Renal cortex interstitium (tissue), 15 donors: ENCODE measurements at places on chromosomes 1 and 21. TPM values are rescaled to one million over a fixed set of nuclear protein-coding genes. Genes with fewer than 3 reads are reported as not detected.

The BCL2L15 gene
- 1.2 TPM for polyA plus RNA-seq

The CATSPERE gene
- 1.9 TPM for polyA plus RNA-seq

The GTF2B gene
- polyA plus RNA-seq, result 52.7 TPM

The OR2T29 gene
- not detected for polyA plus RNA-seq

The IVL gene
- polyA plus RNA-seq, result 0.16 TPM

The RIIAD1 gene
- polyA plus RNA-seq, result not detected

The ACTL8 gene
- not detected for polyA plus RNA-seq

The INKA2 gene
- 3.6 TPM for polyA plus RNA-seq

The IGSF5 gene
- 0.90 TPM for polyA plus RNA-seq

The RPS8 gene
- 2,482 TPM for polyA plus RNA-seq

The FCRL5 gene
- 0.23 TPM for polyA plus RNA-seq

The TMEM50A gene
- 120 TPM for polyA plus RNA-seq

The MCOLN2 gene
- 0.93 TPM for polyA plus RNA-seq

The PCNX2 gene
- polyA plus RNA-seq, result 16.8 TPM

The CDCA8 gene
- 21.8 TPM for polyA plus RNA-seq

The KLHDC7A gene
- polyA plus RNA-seq, result 11.6 TPM

The TSPEAR gene
- polyA plus RNA-seq, result 0.89 TPM

The CD101 gene
- 1.9 TPM for polyA plus RNA-seq

The MED8 gene
- 41.2 TPM for polyA plus RNA-seq

The GRHL3 gene
- polyA plus RNA-seq, result 2.2 TPM

The CEPT1 gene
- 57.9 TPM for polyA plus RNA-seq

The CSMD2 gene
- 0.84 TPM for polyA plus RNA-seq

The HSF2BP gene
- polyA plus RNA-seq, result 2.3 TPM

The PEAR1 gene
- polyA plus RNA-seq, result 22.5 TPM

The ADAR gene
- polyA plus RNA-seq, result 144 TPM

The NRIP1 gene
- 59.6 TPM for polyA plus RNA-seq

The FMO2 gene
- polyA plus RNA-seq, result 2.8 TPM

The CFHR5 gene
- polyA plus RNA-seq, result not detected

The RNF186 gene
- polyA plus RNA-seq, result not detected

The NBPF11 gene
- polyA plus RNA-seq, result 46.1 TPM

The FGR gene
- 1.6 TPM for polyA plus RNA-seq

The KCNH1 gene
- polyA plus RNA-seq, result 0.31 TPM

The OPTC gene
- not detected for polyA plus RNA-seq

The HES3 gene
- polyA plus RNA-seq, result not detected

The OR2L3 gene
- polyA plus RNA-seq, result not detected

The RAB3B gene
- polyA plus RNA-seq, result 5.0 TPM
